ENCODE measurements at places on chromosomes 12 and 14.

DNA sequence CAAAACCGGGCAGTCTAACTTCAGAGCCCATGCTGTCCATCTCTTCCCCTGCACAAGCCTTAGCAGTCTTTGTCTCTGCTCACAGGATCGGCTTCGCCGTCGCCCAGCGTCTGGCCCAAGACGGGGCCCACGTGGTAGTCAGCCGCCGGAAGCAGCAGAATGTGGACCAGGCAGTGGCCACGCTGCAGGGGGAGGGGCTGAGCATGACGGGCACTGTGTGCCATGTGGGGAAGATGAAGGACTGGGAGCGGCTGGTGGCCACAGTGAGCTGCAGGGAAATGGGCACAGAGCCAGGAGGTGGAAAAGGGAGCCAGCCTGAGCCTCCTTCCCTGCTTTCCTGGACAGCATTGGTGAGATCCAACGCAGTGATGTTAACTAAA lies 14.2 kb upstream of the CARMIL3 start:
- DNase-seq = no peak

- DNase-seq = no peak
Observed at GRCh38 chr14:51612449-51612848, 39.3 kb upstream of the FRMD6 start.

DNA sequence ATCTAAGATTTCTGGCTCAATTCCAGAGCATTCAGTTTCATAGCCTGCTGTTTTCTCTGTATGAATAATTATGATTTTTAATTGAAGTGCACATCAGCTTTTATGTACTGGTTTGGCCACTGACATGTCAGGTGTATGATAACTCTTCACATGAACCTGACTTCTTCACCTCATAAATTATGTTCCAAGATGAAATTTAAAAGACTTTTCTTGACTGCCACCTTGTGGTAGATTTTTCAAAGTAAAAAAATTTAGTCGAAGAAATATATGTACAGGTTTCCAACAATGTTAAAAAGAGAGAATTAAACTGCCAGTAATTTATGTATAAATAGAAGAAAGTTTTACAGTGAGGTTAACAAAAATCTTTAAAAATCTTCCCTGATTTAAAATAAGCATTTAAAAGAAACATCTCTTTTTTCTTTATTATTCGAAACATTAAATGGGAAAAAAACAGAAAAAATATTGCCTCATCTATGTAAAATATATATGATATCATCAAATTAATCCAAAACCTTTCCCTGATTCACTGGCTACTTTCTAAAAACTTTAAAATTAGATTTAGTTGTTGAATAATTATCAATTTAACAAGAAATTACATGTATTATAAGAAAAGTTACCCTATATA lies 124.9 kb upstream of the ATXN7L3B start:
- DNase-seq = no peak

DNA sequence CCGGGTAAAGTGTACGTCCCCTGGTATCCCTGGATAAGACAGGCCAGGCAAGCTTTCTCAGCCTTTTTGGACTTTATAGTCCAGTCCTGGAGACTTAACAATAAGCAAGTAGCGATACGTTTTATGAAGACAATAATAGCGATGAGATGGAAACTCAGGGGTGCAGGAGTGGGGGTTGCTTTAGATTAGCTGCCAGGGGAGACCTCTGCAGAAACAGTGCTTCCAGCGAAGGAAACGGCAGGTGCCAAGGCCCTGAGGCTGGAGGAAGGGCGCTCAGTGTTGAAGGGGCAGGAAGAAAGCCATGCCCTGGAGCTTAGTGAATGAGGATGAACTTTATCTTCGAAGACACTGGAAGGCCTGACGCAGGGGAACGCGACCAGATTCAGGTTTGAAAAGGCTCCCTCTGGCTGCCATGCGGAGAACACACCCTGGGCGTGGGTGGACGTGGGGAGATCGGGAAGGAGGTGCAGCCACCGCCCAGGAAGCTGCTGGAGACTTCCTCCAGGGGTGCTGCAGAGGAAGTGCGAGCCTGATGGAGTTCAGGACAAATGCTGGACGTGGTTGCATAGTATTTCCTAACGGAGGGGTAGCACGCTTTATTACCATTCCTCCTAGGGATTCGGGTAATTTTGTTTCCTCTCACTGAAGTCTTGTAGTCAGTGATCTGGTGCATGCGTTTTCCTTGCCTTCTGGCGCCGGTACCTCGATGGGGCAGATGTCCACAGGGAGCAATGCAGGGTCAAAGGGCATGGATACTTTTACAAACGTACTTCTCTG lies 26.1 kb upstream of the UBC start:
- DNase-seq = no peak

DNA sequence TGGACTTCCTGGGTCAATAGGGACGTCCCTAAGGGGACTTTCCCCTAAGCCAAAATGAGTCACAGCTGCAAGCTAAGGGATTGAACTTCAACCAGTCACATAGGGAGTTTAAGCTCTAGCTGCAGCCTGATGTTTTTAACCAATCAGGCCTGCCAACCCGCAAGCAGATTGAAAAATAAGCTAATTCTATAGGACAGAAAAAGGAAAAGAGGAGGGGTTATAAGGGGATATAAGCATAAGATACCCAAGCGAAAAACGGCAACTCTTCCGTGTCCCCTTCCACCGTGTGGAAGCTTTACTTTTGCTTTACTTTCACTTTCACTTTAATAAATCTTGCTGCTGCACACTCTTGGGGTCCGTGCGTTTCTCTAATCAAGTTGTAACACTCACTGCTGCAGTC lies 24.4 kb downstream of the ATP23 start:
- DNase-seq = no peak

- no peak for DNase-seq
Observed at GRCh38 chr14:75363570-75364227, 64.1 kb upstream of the JDP2 start.
